Fibroblast of skin of back (primary cell): ENCODE measurements at places on chromosomes 12 and 14.

GRCh38 chr12:6463216-6463615 is 7.3 kb downstream of the VAMP1 start:
- no peak for DNase-seq

- DNase-seq: no peak
Measured at GRCh38 chr12:107845226-107845979, 70.9 kb downstream of the ASCL4 start.

DNA sequence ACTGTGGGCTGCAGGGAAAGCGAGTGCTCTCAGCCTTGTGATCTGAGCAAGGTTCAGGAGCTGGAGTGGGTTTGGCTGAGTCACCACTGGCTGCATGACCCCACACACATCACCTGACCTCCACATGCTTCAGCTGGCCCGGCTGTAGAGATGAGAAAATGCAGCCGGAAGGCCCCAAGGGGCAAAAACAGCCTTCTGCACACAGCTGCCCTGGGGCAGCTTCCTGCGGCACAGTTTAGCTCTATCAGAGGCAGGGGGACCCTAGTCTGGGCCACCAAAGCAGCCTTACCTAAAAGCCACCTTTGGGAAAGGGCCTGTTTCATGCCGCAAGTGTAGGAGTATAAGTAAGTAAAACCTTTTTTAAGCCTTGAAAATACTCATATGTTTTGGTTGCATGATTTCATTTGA is 123.3 kb downstream of the SSPN start:
- DNase-seq: peak; percentile 17

DNA sequence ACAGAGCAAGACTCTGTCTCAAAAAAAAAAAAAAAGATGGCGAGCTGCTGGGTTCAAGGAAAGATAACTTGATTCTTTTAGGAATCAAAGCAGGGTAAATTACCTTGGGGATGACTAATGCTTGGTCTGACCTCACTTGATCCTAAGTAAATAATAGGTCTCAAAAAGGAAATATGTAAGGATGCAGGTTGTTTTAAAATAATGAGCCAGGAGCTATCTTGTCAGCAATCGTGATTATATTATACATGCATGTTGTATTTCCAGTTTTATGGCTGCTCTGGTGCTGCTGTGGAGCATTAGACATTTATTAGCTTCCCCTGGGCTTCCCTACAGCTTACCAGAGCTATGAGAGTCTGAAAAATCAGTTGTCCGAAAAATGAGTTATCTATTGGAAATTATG is 2.6 kb downstream of the EIF2B2 start:
- DNase-seq: no peak

DNA sequence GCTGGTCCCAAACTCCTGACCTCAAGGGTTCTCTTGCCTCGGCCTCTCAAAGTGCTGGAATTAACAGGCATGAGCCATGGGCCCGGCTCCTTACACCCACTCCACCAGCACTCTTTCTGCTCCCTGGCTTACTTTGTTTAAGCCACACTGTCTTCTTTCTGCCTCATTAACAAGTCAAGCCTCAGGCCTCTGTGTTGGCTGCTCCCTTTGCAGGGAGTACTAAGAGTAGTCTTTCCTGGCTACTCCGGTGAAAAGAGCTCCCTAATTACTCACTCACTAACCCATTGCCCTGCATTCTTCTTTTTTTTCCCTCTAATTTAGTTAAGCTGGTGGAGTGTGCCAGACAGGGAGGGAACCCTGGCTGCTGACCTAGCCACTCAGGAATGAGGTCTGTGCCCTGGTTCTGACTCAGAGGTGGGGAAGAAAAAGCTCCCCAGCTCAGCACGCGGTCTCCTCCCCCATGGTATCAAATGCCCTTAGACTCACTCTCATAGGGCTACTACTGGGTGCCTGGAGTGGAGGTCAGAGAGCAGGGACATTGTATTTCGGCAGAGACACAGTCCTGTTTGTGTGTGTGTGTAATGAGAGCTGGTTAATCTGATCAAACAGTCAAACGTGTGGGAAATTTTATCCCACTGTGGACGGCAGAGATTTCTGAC is 19.8 kb downstream of the GALNT6 start:
- peak; percentile 98 for DNase-seq

DNA sequence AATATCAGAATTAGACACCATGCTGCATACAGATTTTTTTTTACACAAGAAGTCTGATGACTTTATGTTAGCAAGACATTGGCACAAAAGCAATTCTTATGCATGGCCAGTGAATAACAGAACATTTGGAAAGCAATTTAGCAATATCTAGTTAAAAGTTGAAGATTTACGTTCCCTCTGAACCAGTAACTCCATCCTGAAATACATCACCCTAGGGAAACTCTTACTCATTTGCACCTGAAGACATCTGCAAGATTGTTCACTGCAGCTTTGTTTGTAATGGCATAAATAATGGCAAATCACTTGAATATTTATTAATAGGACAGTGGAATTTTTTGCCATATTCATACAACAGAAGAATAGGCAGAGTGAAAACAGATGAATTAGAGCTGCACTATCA is 670.0 kb upstream of the NOVA1 start:
- DNase-seq: no peak

DNA sequence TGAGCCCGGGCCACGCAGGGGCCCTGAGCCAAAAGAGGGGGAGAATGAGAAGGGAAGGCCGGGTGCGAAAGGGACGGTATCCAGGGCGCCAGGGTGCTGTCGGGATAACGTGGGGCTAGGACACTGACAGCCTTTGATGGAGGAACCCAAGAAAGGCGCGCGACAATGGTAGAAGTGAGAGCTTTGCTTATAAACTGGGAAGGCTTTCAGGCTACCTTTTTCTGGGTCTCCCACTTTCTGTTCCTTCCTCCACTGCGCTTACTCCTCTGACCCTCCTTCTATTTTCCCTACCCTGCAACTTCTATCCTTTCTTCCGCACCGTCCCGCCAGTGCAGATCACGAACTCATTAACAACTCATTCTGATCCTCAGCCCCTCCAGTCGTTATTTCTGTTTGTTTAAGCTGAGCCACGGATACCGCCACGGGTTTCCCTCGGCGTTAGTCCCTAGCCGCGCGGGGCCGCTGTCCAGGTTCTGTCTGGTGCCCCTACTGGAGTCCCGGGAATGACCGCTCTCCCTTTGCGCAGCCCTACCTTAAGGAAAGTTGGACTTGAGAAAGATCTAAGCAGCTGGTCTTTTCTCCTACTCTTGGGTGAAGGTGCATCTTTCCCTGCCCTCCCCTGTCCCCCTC is 3.0 kb downstream of the SSTR1 start:
- peak; percentile 55 for DNase-seq

GRCh38 chr14:50320283-50320682 is 8.2 kb downstream of the DMAC2L start:
- peak; percentile 51 for DNase-seq

DNA sequence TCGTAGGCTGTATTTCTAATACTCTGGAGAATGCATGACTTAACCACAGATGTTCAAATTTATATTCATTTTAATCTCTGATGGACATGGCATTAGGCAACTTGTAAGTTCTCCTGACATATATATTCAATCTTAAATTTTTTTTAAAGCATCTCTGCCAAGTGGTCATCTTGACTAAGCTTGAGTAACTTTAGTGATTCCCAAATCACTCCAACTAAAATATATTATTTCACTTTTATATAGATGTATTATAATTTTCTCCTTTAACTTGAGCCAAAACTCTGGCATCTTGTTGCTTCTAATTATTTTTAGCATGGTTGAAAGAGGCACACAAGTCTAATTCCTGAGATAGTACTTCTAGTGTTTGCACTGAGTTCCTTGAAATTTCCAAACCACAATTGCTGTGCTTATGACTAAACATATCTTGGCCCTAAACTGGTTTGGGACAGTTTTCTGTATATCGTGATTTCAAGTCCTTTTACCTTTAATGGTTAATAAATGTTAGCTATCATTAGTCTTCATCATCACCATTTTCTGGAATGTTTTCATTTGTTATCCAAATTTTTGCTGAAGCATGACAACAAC is 8.4 kb downstream of the LRFN5 start:
- no peak for DNase-seq

GRCh38 chr12:7512553-7512952 is 9.0 kb upstream of the CD163 start:
- DNase-seq: peak; percentile 96

DNA sequence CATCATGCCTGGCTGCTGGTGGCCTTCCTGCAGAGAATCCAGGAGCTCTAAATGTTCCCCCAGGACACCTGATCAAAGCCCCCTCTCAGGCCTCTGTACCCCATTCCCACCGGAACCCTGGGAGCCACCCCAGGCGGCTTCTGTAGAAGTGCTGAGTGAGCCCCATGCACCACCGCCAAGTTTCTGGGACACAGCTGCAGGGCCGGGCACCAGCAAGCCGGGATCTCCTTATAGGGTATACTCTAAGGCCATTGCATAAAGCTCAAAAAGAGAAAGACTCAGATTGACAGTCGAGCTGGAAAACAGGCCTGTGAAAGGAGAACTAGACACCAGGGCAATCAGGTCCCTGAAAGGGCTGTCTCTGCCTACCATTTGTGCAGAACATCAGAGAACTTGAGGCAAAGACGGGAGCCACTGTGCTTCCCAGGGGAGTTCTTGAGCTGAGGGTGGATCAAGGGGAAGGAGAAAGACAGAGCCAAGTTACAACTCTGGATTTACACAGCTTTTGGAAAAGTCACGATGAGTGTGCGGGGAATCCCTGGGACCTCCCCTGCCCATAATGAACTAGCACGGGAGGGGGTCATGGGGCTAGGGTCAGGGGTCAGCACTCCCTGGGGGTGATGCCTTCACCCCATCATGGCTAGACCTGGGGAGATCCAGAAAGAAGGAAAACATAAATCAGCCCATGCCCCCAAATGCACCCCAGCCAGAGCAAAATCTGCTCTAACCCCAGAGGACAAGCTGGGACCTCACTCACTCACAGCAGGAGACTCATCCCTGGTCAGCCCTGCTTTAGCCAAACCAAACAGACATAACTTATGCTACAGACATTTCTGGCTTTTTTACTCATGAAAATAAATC is 51.1 kb downstream of the ITPK1 start:
- DNase-seq: peak; percentile 71

GRCh38 chr14:35441160-35441559 is 36.6 kb upstream of the NFKBIA start:
- no peak for DNase-seq

DNA sequence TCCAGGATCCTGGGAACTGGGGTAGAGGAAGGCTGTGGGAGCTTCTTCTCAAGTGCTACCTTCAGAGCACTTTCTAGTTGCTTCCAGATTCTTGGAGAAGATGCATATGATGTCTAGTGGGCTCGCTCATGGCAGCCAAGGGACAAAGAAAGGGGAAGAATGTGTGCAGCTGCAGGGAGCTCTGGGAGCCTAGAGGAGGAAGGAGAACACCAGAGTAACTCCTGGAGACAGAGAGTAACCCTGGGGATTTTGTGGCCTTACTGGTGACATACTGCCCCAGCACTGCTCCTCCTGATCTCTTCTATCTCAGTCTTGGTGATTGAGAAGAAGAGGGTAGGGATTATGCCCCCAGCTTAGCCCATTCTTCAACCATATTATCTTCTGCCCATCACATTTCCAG is 10.3 kb upstream of the SP7 start:
- DNase-seq: no peak

GRCh38 chr12:64696080-64696741 is 63.0 kb downstream of the GNS start:
- DNase-seq: peak; percentile 27

- no peak for DNase-seq
Measured at GRCh38 chr14:88032373-88032772, 27.4 kb downstream of the GPR65 start.

DNA sequence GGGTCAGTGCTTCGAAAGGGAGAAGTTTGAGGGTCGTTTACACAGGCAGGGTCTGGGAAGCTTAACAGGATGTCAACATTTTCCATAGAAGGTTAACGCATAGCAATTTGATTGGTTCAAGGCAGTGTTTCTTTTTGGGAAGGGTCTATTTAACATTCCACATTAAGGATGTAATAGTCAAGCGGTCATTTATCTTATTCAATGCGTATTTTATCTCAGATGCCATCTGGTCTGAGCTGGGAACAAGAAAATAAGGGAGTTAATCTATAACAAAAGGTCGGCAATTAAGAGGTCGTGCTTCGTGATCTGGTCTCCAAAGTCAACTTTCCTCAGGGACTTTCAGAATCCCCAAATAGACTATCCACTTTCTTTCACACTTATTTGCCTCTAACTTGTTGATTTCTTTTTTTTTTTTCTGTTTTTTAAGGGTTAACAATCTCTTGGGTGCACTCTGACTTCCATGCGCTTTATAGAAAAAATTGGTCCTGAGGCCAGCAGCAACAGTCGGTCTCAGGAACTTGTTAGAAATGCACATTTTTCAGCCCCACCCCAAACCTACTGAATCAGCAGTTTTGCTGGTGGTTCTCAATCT is 550 bp upstream of the RESF1 start:
- no peak for DNase-seq

GRCh38 chr12:107593713-107594381 is 91.8 kb upstream of the PWP1 start:
- DNase-seq: no peak

DNA sequence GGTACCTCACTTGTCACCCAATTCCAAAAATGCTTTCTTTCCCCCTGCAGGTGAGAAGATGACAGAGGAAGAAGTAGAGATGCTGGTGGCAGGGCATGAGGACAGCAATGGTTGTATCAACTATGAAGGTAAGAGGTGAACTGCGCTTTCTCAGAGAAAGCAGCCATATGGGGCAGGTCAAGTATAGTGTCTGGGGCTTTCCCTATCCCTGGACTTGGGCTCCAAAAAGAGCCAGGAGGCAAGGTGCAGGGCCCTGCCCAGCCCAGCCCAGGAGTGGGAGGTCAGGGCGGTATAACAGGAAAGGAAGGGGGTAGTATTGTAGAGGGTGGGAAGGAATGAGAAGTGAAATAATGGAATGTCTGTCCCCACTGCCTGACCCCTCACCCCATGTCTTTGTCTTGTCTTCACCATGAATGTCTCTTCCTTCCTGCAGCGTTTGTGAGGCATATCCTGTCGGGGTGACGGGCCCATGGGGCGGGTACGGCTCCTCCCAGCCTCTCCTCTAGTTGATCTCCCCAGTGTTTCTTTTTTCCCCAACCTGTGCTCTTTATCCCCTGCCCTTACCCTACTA is 2.1 kb downstream of the MYL6 start:
- DNase-seq: peak; percentile 53

DNA sequence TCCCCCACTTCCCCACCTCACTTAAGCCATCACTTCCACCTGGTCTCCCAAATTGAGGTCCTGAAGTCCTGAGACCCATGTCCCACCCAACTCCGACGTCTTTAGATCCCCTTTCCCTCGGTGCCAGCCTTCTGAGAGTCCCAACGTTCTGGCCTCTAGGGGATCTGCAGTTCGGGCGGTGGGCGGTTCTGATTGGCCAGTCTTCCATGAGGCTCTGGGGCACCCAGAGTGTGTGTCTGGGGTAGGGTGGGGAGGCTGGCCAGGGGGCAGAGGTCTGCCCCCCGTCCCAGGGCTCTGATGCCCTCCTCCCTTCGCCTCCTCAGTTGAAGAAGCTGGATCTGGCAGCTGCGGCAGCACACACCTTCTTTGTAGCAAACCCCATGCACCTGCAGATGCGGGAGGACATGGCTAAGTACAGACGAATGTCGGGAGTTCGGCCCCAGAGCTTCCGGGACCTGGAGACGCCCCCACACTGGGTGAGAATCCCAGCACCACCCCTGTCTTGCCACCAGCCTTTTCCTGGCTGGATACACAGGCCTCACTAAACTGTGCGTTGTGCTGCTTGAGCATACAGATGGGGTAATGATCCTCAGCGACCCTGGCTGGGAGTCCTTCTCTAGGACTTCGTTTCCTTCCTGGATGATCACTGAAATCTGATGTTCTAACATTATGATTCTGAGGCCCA is 1.5 kb downstream of the P3H3 start:
- peak; percentile 60 for DNase-seq
